ENCODE measurements at places on chromosomes 16 and 17. TPM values are rescaled to one million over a fixed set of nuclear protein-coding genes. Genes with fewer than 3 reads are reported as not detected.

GRCh38 chr17:51439395-51440229, 179.3 kb downstream of the UTP18 start:
- H3K4me1 ChIP-seq, result no peaks in the 10 kb centered on the region
- H3K4me3 ChIP-seq, result no peak overlapping the region
- no peaks in the 10 kb centered on the region for H3K36me3 ChIP-seq

GRCh38 chr17:49488612-49489011, 6.5 kb upstream of the NGFR start:
- DNase-seq, result no peak
- no peak overlapping the region for H3K27ac ChIP-seq
- H3K4me1 ChIP-seq, result peaks cover 3% of the 10 kb centered on the region
- peaks cover 31% of the 10 kb centered on the region for H3K27me3 ChIP-seq

DNA sequence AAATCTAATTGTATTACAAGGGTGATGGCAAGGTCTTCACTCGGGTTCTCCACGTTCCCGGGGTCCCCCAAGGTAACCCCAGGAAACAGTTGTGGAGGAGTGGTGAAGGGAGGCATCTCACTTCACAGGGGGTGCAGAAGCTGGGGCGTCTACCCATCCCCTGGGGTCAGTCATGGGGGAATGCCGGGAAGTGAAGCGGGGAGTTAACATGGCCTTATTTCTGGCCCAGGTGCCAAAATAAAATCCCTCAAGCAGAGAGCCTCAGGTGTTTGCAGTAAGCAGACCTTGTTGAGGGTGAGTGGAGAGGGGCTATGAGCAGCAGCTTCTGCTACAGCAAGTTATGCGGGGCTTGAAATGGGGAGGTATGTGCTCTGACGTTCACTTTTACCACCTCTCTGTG, 9.0 kb upstream of the ATP2C2 start:
- no peaks in the 10 kb centered on the region for H3K36me3 ChIP-seq
- no peak overlapping the region for H3K27ac ChIP-seq
- DNase-seq, result no peak
- no peak overlapping the region for H3K4me3 ChIP-seq

The SEZ6L2 gene
- not detected for total RNA-seq

DNA sequence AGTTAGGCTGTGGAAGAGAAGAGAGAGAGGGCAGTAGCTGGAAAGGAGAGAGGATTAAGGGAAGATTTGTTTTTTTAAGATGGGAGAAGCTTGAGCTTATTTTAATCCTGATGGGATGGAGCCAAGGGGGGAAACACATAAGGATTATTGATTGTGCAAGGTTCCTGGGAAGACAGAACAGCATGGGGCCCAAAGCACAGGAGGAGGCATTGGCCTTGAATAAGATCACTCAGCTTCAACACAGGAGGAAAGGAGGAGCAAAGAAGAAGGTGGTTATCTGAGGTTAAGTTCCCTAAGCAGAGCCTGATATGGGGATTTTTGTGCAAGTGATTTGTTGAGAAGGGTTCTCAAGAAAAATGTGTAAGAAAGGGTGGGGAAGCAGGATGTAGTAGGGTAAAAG, 169.8 kb downstream of the ABCC12 start:
- peaks cover 27% of the 10 kb centered on the region for H3K27me3 ChIP-seq
- no peak for DNase-seq
- H3K36me3 ChIP-seq, result no peaks in the 10 kb centered on the region
- H3K4me1 ChIP-seq, result no peaks in the 10 kb centered on the region
- no peak overlapping the region for H3K27ac ChIP-seq

The CFAP97D1 gene
- total RNA-seq, result not detected

DNA sequence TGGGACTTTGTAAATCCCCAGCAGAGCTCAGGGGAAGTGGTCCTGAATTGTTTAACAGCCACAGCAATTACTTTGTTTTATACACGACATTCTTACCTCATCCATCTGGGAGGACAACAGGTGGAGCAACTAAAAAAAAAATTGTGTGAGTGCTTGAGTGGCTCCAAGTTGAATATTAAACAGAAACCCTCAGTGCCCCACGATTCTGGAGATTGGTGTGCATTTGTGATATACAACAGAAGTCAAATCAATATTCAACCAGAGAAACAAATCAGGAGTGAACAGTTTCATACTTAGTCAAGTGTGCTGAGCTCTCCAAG, 204.8 kb downstream of the HAPSTR1 start:
- H3K36me3 ChIP-seq, result no peaks in the 10 kb centered on the region
- H3K27ac ChIP-seq, result no peak overlapping the region
- H3K27me3 ChIP-seq, result peaks cover 8% of the 10 kb centered on the region

DNA sequence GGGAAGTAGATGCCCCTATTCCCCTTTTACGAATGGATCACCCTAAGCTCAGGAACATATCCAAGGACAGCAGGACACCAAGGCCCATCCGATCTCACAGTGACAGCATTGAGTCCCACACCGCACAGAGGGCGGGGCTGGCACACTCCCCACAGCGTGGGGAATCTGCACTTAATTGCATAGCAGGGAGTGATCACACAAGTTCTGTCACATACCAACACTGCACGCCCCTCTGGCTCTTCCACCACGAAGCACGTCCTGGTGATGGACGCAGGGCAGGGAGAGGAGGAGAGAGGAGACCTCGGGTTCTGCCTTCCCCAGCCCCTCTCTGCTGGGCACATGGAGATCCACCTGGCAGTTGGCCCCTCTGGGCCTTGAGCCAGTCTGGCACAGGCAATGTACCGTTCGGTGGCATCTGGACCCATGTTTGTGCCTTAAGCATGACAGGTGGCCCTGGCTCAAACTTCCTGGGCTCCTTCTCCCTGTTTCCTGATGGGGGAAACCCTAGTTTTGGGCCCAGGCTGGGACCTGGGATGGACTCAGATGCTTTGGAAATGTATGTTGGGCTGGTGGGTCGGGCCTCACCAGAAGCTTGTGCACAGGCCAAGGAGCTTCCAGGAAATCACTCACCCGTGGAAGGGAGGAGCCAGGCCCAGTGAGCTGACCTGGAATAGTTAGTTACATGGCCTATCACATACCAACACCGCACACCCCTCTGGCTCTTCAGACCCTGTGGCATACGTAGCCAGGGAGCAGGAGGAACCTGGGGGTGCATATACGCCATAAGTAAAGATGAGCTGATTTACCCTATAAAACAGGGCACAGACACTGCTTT, 35.1 kb upstream of the CREBBP start:
- H3K27ac ChIP-seq, result no peak overlapping the region
- H3K4me1 ChIP-seq, result no peaks in the 10 kb centered on the region
- no peaks in the 10 kb centered on the region for H3K27me3 ChIP-seq

All from natural killer cell treated with Interleukin-12 subunit alpha and Interleukin-12 subunit beta and Interleukin-15 and Interleukin-18, amount 100 ng/mL, for 72 hours (primary cell).